ENCODE measurements at places on chromosomes 3 and 15.

- no peak for DNase-seq
Observed at GRCh38 chr15:69232144-69232543, 66.6 kb upstream of the PAQR5 start.

GRCh38 chr3:44927371-44927770 lies 48.6 kb downstream of the ZDHHC3 start:
- no peak for DNase-seq

- no peak for DNase-seq
Observed at GRCh38 chr3:37946531-37946889, 44.1 kb upstream of the VILL start.

DNA sequence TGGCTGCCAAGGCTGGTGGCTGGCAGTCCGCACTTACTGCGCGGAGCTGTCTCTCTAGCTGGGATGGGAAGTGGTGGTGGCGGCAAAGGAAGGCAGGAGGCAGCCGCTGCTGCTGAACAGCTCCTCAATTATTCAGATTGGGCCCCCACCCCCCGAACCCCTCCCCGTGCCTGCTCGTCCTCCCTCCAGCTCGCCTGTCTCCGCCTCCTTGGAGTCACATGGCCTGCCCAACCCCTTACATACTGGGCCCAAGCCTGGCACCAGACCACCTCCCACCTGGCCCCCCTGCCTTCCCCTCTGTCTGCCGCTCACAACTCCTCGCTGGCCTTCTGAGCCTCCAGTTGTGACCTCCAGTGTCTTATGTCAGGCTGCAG lies at the start of gene SLC7A14:
Gene SLC7A14, minus strand, starts transcription at position 139 of the 374 bp plus-strand sequence. CDS start 59,139 bp downstream, outside the sequence.
- peak; percentile 86 for DNase-seq

- DNase-seq: no peak
Observed at GRCh38 chr15:100116416-100117190, 225.2 kb downstream of the ADAMTS17 start.

DNA sequence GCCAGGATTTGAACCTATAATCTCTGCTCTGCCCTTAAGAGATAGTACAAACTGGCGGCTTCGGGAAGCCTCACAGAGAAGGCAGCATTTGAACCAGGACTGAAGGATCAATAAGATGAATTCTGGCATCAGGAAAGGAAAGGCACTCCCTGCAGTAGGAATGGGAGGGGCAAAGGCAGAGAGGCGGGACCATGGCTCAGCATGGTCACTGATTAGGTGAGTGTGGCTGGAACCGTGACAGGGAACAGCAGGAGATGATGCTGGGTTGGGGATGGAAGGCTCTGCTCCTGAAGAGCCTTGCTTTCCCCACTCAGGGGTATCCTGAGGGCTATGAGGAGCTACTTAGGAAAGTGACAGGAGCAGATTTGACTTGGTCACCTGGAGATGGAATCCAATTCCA lies 158.5 kb downstream of the FEZF2 start:
- no peak for DNase-seq

- DNase-seq: no peak
Observed at GRCh38 chr3:115251509-115251908, 104.4 kb upstream of the ZBTB20 start.

DNA sequence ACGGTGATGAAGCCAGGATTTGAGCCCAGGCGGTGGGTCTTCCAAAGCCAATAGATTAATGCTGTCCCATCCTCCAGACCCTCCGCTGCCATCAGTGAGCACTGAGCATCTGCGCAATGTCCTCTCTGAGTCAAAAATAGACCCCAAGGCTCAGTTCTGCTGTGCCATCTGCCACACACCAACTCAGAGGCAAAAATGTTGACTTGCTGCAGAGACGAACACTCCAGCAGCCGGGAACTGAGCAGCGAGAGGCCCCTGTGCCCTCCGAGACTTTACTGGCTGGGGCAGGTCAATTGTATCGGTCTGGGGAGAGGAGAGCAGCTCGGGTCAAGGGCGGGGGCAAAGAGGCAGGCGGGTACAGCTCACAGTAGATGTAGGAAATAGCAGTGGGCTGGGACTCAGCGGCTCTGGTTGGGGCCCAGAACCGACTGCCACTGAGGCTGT lies 41.5 kb upstream of the ATP2B2 start:
- DNase-seq: no peak

DNA sequence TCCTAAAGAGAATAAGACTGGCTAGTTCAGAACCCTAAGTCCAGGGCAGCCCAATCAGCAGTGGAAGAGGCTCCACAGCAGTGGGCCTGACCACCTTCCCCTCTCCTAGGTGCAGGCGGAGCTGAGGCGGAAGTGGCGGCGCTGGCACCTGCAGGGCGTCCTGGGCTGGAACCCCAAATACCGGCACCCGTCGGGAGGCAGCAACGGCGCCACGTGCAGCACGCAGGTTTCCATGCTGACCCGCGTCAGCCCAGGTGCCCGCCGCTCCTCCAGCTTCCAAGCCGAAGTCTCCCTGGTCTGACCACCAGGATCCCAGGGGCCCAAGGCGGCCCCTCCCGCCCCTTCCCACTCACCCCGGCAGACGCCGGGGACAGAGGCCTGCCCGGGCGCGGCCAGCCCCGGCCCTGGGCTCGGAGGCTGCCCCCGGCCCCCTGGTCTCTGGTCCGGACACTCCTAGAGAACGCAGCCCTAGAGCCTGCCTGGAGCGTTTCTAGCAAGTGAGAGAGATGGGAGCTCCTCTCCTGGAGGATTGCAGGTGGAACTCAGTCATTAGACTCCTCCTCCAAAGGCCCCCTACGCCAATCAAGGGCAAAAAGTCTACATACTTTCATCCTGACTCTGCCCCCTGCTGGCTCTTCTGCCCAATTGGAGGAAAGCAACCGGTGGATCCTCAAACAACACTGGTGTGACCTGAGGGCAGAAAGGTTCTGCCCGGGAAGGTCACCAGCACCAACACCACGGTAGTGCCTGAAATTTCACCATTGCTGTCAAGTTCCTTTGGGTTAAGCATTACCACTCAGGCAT lies 33.7 kb downstream of the VIPR1 start:
- no peak for DNase-seq

DNA sequence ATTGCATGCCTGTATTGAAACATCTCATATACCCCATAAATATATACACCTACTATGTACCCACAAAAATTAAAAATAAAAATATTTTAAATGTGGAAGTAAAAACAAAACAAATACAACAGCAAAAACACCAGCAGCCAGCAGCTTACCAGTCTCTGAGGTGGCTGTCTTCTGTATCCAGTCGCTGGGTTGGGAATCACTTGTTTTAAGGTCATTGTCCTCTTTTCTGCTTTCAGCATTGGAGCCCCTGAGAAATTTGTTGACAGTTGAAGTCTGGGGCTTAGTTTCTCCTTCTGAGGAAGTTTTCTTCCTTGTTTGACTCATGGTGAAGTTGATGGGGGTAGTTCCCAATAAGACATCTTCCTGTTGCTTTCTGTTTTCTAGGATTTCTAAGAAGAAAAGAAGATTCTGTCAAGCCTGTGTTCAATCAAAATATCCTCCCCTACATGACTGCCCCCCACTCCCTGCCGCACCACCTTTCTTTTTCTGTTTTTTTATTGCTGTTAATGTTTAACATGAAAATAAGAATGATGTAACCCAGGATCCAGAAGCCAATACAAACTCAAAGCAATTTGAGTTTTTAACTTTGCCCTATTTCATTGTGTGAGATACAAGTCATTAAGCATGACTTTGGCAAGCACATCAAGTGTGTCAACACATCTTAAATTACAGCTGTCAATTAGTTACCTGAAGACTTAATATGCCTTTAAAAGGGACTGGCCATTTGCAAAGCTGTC lies at the start of gene LRRC31:
Gene LRRC31, minus strand, starts transcription at position 452 of the 737 bp plus-strand sequence. Its CDS starts 128 bp downstream, at position 324.
- DNase-seq: peak; percentile 24

GRCh38 chr15:66832664-66833063 lies 130.6 kb downstream of the SMAD6 start:
- no peak for DNase-seq

- no peak for DNase-seq
Observed at GRCh38 chr3:44289882-44290462, 48.3 kb downstream of the TOPAZ1 start.

DNA sequence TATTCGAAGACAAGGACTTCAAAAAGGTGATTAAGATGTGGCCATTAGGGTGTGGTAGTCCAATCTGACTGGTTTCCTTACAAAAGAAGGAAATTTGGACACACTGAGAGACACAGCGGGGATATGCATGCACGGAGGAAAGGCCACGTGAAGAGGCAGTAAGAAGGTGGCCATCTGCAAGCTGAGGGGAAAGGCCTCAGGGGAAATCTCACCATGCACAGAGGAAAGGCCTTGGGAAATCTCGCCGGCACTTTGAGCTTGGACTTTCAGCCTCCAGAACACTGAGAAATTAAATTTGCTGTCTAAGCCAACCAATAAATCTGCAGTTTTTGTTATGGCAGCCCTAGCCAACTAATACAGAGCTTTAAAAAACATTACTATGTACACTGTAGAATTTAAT lies 78.8 kb downstream of the DLG1 start:
- no peak for DNase-seq

DNA sequence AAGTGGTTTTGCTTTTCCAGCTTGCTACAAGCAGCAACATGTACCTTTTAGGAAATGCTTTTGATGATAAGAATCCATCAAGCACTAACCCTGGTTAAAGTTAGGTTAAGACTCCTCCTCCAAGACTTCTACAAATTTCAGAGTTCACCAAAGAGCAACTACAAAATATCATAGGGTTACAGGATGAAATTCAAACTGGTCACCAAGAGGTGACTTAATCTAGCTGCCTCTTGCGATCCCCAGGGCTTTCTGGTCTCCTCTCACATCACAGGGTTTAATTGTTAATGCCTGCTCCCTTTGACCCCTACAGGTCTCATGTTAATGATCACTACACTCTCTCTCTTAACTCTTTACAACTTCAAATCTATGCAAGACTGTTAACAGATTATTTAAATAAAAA lies 66.5 kb downstream of the DPH6 start:
- no peak for DNase-seq

GRCh38 chr15:38883987-38884386 lies 319.4 kb upstream of the RASGRP1 start:
- no peak for DNase-seq

GRCh38 chr3:41064526-41064925 lies 134.8 kb upstream of the CTNNB1 start:
- DNase-seq: no peak

- DNase-seq: no peak
Observed at GRCh38 chr3:18423401-18424212, 1.5 kb downstream of the SATB1 start.

GRCh38 chr15:42056934-42057798 lies 36.3 kb upstream of the PLA2G4E start:
- peak; percentile 42 for DNase-seq

- DNase-seq: no peak
Observed at GRCh38 chr15:91196768-91197167, 96.7 kb downstream of the SV2B start.

- DNase-seq: no peak
Observed at GRCh38 chr3:171860830-171861535, 17.8 kb downstream of the TMEM212 start.

GRCh38 chr3:135895106-135895733 lies 70.3 kb upstream of the PPP2R3A start:
- DNase-seq: peak; percentile 72

DNA sequence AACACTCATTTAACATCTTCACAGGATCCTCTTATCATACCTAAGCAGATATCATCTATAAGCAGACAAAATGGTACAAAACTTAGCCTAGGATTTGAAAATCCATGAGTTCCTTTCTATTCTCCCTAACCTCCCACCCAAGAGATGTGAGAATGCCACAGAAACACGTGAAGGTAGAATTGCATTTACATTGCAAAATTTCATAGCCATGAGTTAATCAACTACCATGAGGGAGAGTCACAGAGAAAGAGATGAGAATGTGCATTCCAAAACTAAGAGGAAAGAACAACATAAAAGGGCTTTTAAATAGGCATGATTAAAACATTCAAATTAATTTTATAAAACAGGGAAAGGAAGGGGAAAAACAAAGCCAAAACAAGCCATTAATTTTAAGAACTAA lies 806.2 kb downstream of the NTRK3 start:
- DNase-seq: no peak

DNA sequence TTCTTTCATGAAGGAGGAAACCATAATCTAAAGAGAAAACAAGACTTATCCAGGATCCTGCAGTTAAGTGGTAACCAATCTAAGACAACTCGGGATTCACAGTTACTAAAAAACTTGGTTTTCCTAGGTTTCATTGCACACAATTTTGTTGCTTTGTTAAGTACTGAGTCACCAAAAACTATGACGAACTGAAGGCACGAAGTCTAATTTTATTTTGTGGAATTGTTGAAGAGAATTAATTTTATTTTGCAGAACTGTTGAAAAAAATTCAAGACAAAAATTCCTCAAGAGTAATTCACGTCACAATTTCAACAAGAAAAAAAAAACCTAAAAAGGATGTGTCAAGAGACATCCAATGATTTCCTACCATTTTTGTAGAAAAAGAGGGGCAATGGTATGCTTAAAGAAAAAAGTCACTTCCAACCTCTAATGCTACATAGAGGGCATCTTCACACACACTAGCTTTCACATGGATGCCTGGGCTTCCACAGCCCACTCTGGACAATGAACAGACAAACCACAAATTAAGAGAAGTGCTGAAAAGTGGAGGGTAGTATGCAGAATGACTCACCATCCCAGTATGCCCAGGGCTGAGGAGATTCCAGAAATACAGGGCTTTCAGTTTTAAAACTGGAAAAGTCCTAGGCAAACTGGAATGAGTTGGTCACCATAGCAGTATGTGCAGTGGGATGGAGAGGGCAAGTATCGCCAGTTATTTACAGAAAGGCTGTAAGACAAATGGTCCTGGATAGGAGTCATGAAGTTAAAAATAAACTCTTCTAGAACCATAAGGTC lies 29.2 kb downstream of the PLOD2 start:
- no peak for DNase-seq

- DNase-seq: no peak
Observed at GRCh38 chr3:102238362-102238761, 196.5 kb upstream of the ZPLD1 start.

- DNase-seq: no peak
Observed at GRCh38 chr3:141485641-141486495, 959 bp upstream of the RASA2 start.

DNA sequence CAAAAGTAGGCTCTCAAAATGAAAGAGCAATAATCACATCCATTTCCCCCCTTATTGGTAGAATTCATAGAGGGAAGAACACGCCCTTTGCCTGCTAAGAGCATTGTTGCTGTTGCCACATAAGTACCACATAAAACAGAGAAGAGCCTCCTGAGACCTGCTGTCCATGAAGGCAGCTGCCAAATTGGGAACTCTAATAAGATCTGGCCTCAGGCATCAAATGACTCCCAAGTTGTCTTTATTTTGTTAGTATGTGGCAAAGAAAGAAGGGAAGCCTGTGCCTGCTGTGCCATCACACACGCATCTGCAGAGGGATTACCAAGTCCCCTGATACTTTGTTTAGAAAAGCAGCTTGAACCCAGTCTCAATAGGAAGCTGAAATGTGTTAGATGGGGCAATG lies 23.9 kb downstream of the VGLL3 start:
- peak; percentile 79 for DNase-seq

Data from NCI-H1436 (cell line).